Stimulated activated CD8-positive, alpha-beta memory T cell treated with anti-CD3 and anti-CD28 coated beads, Interleukin-15, amount 100 ng/mL, for 1 hour (primary cell): ENCODE measurements at places on chromosomes 6 and 20.
A peak's percentile ranks its signal among the peaks of the same experiment; 100 is the strongest.

DNA sequence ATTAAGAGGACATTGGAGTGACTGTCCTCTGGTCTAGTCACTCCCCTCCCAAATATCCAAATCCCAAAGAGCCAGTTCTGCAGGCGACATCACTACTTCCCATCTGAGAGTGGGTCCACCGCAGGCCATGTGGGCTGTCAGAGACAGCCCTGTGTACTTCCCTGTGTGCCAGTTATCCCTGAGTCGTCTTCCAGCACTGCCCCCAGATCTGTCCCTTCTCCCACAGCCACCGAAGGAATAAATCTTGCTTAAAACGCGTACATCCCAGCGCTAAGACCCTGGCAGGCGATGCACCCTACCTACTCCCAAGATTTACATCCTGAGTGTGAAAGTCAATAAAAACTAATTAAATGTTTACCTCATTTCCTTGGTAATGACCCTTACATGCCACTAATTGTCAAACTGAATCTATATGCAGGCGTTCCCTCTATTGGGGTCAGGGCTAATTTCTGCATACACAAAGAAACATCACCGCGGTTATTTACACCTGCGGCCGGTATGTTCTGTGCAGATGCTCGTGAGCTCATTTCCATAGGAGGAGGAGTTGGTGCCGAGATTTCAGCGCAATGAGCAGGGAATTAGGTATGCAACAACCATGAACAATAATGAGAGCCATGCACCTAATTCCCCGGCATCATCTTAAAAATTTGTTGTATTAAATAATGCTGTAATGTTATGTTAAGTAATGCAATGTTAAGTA lies 31.3 kb upstream of the CDH4 start:
- no peak for DNase-seq

- DNase-seq: no peak
These were observed 927 bp upstream of the MANEA start for GRCh38 chr6:95576218-95576997.

DNA sequence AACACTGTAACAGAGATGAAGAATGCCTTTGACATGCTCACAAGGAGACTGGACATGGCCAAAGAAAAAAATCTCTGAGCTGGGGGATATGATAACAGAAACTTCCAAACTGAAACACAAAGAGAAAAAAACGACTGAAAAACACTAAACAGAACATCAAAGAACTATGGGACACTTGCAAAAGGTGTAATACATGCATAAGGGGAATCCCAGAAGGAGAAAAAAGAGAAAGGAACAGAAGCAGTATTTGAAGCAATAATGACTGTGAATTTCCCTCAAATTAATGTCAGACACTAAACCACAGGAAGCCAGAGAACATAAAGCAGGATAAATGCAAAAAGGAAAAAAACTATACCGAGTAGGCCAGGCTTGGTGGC lies 117.4 kb upstream of the ARID1B start:
- DNase-seq: no peak

GRCh38 chr20:10715035-10715434 lies 41.2 kb upstream of the JAG1 start:
- no peak for DNase-seq

GRCh38 chr20:57747861-57748481 lies 38.2 kb upstream of the PMEPA1 start:
- DNase-seq: no peak

DNA sequence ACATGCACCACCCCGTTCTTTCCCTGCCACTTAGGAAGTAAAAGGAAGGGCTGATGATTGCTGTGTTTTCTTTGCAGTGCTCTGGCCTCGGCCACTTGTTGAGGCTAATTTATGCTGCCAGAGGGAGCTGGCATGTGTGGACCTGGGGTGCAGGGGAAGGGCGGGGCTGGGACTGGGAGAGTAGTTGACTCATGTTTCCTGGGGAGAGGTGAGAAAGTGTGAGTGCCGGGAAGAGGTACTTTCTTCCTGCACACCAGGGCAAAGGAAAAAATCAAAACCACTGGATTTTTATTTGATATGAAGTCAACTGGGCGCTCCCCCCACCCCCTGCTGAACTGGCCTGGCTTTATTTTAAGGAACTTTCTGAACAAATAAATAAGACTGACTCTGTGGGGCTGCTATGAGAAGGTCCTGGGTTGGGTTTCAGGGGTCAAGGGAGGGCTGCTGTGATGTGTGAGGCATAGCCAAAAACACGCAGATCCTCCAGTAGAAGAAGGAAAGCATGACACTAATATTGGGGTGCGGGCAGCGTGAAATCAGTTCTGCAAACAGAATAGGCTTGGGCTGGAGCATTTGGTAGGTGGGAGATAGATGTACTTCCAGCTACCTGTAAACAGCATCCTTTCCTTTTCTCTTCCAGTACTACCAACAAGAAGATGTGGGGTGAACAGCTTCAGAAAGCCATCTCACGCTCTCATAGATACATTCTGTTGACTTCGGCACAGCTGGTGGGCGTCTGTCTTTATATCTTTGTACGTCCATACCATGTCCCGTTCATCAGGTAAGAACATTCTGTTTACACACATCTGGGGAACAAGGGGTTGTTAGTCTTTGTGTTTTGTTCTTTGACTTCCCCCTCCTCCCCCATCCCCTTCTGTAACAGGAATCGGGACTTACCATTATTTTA lies 87.5 kb downstream of the SYNJ2 start:
- no peak for DNase-seq

DNA sequence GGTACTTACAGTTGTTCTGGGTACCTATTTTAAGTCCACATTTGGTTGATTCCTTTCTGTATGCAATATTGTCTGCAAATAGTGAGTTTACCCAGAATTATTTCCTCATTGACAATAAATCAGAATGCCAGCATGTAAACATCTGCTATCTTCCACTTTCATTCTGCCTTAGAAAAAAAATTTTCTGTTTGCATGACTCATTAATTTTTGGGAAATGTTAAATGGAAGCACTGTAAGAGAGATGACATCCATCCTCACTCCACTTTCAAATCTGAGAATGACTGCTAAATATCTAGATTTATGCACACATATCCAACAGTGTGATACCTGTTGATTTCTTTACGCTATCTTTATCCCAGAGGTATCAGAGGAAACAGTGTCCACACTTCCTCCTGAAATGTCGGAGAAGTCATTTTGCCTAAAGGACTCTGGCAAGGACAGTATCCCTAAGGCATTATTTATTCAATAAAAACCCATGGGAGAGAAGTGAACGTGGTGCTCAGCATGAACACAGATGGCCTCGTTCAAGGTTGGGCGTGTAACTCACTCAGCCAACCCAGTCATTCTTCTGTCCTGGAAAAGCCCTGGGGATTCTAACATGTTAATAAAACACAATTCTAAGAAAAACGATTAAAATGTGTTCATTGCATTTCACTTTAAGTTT lies 780.9 kb downstream of the QKI start:
- no peak for DNase-seq

GRCh38 chr6:137923866-137924653 lies 57.0 kb downstream of the TNFAIP3 start:
- DNase-seq: no peak

GRCh38 chr6:11414176-11414963 lies 123.2 kb upstream of the TMEM170B start:
- DNase-seq: no peak

- DNase-seq: no peak
These were observed 60.1 kb downstream of the FBXO5 start for GRCh38 chr6:152922706-152923105.

DNA sequence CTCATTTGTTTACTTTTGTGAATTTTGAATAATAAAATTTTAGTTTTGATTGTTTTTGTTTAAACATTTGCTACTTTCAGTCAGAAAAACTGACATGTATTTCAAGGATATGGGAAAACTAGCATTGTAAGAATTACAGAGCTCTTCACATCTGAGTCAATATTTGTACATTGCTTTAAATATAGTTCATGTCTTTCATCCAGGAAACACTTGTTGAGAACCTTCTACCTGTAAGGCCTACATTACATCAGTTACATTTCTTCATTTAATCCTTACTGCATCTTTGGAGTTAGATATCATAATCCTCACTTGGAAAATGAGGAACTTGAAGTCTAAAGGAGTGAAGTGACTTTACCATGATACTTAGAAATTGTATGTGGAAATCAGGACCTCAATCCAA lies 242.9 kb downstream of the KCNQ5 start:
- DNase-seq: no peak

DNA sequence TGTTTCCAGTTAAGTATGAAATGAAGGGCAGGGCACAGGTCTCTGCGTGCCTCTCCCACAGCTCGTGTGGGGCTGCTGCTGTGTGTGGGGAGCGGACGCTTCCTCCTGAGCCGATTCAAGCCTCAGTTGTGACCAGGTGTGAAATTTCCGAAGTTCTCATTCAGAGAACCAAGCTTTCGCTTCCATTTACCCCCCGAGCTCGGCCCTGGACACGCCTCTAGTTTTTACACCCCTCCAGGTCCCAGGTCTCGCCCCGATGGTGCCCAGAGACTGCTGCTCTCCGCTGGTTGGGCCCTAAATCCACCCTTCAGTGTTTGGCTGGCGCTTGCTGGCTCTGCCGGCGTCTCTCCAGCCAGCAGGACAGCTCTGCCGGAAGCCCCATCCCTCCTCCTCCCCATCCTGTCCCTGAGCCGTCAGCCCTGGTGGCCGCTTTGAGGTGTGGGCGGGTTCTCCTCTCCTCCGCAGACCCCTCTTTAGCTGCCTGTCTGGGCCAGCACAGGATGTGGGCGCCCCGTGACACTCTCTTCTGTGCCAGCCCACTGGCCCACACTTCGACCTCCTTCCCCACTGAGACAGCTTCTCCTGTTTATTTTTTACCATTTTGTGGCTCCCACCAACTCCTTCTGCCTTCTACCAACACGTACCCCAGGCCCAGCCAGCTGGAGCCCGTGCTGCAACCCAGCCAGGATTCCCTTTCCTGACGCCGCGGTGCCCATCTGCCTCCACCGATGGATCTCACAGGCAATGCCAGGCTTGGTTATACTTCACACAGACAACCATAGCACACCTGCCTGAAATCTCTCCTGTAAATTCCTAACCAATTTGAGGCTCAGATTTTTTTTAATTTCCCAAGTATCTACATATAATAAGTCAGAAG lies 142.8 kb downstream of the DLL1 start:
- peak; percentile 20 for DNase-seq

DNA sequence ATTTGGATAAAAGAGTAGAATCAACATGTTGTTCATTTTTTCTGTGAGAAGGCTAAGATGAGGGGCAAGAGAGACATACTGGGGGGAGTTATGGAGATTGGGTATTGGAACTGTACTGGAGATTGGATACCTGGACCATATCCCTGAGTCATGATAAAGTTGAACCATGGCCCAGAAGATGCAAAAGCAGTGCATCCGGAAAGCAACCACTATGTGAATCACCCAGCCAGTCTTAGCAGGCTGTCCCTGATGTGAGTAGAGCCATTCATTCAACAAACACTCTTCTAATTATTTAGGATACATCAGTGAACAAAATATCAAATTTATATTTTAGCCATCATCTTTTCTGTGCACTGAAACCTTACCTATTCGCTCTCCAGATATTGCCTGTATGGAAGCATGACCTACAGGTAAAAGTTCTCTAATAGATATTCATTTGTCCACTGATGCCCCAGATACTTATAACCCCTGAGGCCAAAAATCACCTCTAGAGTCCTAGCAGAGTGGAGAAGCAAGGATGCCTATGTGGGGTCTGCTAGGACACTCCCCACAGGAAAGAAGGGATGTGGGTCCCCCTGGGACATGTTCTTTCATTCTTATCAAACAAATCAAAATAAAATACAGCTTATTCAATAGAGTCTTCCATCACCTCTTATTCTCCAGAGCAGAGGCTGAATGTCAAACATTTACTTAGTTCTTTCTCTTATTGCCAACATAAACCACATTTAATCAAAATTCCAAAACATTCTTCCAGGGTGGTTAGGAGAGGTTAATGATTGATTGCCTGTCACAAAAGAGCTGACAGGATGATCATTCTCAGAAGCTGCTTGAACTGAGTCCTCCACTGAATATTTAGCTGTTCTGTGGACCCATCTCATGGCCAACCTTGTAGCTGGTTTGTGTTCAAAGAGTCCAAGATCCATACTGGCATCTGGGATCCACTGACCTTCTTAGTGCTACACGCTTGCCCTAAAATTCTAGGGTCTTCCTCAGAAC lies 37.0 kb upstream of the PKHD1 start:
- DNase-seq: no peak

DNA sequence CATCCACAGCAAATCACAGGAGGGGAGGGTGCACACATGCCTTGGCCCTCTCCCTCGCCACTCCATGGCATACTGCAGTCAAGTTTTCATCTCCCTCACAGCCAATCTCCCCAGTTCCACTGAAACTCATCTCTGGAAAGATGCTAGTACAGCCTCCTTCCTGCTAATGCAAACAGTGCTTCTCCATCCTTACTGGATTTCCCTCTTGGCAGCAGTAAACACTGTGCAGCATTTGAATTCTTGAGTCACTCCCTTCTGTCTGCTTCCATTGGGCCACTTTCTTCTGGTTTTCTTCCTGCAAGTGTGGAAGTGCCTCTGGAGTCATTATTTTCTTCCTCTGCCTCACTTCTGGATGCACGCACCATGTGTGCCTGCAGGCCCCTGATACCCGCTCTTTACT lies 460.3 kb downstream of the QKI start:
- DNase-seq: no peak
